ENCODE measurements at places on chromosomes 7 and 10.

- DNase-seq: no peak
Observed at GRCh38 chr10:89367529-89367928, 10.3 kb upstream of the IFIT1B start.

GRCh38 chr10:88800152-88801125 lies 2.1 kb upstream of the LIPM start:
- DNase-seq: no peak

DNA sequence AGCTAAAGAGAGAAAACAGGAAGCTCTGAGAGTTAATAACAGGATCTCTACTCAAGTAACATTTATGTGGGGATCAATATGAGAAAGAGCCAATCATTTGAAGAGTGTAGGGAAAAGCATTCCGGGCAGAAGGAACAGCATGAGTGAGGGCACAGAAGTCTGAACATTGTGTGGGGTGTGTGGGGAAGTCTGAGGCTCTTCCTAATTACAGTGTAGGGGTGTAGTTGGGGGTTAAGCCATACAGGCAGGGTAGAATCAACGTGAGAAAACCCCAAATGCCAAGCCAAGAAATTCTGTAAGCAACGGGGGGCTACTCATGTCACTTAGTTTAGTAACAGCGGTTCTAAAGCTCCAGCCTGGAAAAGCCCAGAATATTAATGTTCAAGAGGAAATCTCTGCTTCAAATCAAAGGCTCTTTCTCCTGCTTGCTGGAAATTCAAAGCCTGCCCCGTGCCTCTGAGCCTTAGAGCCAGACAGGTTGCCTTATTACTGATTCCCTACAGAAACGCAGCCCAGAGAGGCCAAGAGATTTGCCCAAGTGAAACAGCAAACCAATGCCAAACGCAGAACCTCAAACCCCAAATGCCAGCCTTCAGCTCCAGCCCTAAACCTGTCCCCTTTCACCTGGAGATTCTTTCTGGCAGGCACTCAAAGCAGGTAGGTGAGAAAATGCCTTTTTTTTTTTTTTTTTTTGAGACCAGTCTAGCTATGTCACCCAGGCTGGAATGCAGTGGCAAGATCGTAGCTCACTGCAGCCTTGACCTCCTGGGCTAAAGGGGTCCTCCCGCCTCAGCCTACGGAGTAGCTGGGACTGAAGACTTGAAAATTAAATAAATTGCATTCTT lies 36.1 kb downstream of the DNAJB12 start:
- no peak for DNase-seq

DNA sequence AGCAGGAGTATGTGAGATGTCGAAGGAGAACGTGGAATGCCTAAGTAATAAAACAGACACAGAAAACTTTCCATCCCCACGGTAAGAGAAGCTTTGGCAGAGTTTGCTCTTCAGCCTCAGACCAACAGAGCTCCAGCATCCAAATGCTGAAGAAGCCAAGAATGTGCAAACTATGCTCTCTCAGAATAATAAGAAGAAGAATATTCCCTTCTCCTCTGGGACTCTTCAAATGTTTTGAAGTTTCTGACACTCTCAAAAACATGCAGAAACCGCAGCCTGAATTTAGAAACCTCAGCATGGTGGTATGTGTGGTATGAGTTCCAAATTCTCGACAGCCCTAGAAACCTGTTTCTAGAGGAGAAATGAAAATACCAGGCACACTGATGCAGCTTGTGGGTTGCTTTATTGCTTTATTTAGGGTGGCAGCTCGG lies 113.3 kb downstream of the KCNMA1 start:
- no peak for DNase-seq

- no peak for DNase-seq
Observed at GRCh38 chr10:5563991-5564536, 39.3 kb downstream of the CALML3 start.

DNA sequence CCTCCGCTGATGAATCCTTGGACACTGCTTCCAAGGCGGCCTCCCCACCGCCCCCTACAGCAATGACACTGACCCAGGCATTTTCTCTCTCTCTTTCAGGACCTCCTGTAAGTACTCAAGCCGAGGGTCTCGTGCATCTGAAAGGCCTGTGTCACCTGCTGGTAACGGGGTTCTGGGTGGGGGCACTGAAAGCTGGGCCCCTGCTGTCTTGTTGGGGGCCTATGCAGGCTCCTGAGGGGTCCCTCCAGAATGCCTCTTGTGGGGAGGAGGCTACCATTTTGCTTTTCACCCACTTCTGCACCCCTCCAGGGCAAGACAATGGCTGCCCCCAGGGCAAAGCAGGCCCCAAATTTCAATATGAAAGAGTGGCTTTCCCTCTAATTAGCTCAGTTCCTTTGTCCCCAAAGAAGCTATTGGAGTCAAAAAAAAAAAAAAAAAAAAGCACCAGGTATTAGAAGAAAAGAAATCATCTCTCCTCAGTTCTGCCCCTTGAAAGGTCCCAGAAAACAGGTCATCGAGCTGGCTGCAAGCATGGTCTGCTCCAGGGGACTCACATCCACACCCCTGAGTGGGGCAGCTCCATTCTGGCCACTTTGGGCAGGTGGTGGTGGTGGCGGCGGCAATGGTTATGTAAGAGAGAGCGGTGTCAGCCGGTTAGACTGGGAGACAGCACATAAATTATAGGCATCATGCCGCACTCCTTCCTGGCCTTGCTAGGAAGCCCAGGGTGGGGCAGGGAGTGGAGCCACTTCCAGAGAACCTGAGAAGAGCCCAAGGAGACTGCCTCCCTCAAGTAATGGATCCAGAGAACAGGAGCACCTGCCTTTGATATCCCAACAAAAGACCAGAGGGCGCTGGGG lies 66.2 kb downstream of the COL13A1 start:
- no peak for DNase-seq

- no peak for DNase-seq
Observed at GRCh38 chr10:127313996-127314700, 117.8 kb upstream of the INSYN2A start.

Measured in D341Med (cell line).